ENCODE measurements at places on chromosomes 5 and 9.

GRCh38 chr9:72204062-72204461, 54.8 kb downstream of the GDA start:
- DNase-seq, result no peak

- no peak for DNase-seq
Observed at GRCh38 chr9:134427153-134427782, 101.0 kb downstream of the RXRA start.

DNA sequence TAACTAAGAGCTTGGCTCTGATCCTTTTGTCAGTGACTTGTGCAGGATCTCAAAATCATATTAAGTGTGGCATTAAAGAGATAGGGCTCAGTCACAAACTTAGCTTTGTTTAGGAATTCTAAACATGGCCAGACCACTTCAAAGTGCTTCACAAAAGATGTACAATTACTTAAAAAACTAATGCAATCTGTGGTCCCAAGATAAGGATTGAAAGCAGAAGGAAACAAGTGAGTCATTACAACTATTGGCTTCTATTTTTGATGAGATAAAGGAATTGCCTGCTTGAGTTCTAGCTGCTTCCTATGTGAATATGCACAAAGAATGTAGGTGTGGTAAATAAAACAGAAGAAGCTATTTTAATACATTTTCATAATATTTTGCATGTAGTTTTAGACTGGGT, 44.9 kb upstream of the SLC12A2 start:
- DNase-seq, result peak; percentile 66

DNA sequence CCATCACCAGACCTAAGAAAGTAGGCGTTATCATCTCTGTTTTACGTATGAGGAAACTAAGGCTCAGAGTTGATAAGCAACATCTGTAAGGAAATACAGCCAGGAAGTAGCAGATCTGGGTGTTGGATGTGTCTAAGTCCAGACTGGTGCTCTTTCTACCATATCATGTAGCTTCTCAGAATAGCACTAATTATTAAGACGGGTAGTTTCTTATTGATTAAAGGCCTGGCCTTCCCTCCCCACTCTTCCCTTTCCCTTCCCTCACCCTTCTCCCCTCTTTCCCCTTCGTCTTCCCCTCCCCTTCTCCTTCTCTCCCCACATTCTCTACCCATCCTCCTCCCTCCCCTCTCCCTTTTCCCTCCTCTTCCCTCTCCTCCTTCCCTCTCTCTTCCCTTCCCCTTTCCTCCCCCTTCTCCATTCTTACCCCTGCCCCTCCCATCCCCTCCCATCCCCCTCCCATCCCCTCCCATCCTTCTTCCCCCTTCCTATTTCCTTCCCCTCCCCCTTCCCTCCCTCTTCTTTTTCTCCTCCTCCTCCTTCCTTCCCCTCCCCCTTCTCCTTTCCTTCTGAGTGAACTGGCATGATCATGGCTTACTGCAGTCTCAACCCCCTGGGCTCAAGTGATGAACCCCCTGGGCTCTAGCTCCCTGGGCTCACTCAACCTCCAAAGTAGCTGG, 79.4 kb downstream of the SNX24 start:
- no peak for DNase-seq

Data from EL (cell line).